ENCODE measurements at places on chromosomes 5 and 9. TPM values are rescaled to one million over a fixed set of nuclear protein-coding genes. Genes with fewer than 3 reads are reported as not detected.

- DNase-seq: no peak
Observed at GRCh38 chr9:72211047-72211446, 61.8 kb downstream of the GDA start.

DNA sequence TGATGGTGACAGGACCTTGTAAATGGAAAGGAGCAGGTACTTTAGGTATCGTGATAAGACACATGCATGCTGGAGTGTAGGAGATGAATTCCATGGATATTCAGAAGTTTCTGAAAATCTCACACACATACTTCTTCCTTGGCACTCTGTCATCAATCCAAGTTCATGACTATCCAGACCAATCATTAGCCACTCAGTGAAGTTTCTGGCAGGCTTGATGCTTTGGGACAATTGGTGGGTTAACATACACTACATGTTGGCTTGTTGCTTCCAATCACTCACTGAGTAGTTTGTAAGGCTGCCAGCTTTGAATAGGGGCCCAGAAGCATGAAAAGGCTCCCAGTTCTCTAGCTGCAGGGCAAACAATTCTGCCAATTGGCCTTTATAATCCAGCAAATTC, 147.6 kb downstream of the CEMIP2 start:
- peak; percentile 63 for DNase-seq

- DNase-seq: no peak
Observed at GRCh38 chr5:43315263-43315662, 2.1 kb upstream of the HMGCS1 start.

DNA sequence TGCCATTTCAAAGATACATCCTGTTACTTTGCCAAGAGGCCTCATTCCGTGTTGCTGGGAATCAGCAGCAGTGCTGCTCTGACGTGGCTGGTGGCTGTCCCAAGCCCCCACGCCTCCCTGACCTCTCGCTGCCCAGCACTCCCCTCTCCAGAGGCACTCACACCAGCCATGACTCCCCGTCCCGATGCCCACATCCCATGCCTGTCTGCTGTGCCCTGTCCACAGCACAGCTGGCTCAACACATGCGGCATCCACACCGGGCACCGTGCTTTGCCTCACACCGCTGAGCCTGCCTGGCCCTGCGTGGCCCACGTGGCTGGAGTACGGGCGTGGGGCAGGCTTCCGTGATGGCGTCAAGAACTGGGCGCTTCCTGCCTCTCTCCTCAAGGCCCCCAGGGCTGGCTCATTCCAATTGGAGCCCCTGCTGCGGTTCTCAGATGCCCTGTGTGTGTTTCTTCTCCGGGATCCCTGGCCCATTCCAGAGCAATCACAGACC, 7.8 kb upstream of the LCN1 start:
- DNase-seq: no peak

PRR16 gene
- polyA plus RNA-seq: 15.7 TPM

Measured in muscle of leg (tissue), 16 donors.